Dermis blood vessel endothelial cell (primary cell): ENCODE measurements at places on chromosomes 5 and 9.

DNA sequence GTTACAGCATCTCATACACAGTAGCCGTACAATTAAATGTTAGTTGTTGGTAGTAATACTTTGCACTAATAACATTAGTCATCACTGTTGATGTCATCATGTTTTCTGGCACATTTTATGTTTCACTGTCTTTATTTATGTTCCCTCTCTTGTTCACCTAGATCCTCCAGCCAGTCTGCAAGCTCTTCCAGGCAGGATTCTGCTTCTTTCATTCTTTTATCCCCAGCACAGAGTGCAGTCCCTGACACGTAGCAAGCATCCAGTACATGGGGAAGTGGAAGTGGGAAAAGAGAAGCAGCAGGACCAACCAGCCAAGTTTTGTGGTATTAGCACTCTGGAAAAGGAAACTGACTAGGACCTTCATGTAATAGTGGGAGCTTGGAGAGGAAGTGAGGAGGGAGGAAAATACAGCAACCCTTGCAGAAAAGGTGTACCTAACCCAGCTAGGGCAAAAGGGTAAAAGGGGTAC is 89.7 kb upstream of the SLC44A1 start:
- DNase-seq, result peak; percentile 7

DNA sequence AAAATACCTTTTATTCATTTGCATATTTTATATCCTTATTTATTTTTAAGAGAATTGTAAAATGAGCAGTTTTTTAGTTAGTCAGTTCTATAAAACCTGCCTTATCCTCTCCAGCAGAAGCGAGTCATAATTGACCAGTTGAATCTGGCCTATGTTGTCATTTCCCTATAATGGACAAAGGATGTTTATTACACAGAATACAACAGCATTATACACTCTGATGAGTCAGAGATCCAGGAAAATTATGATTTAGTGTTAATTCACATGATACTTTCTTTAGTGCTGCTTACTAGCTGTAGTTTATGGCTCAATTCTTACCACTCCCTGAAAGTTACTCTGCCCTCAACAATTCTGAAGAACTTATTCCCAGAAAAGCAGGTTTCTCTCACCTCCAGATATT is 26.8 kb upstream of the LURAP1L start:
- peak; percentile 60 for DNase-seq

DNA sequence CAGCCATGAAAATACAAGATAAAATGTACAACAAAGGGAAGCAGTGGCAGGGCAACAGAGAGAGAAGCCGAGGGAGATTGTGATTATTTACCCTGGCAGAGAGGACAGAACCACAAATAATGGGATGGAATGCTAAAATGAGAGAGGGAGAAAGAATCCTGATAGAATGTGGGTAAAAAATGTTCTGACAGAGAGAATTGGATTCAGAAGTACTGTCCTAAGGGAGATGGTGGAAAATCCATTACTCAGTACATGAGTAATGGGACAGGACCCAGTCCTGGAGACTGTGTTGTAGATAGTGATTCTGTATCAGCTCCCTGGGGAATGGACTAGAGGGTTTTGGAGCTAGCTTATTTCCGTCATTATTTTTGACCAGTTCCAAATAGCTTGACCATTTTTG is 831.5 kb downstream of the MAT2B start:
- no peak for DNase-seq

DNA sequence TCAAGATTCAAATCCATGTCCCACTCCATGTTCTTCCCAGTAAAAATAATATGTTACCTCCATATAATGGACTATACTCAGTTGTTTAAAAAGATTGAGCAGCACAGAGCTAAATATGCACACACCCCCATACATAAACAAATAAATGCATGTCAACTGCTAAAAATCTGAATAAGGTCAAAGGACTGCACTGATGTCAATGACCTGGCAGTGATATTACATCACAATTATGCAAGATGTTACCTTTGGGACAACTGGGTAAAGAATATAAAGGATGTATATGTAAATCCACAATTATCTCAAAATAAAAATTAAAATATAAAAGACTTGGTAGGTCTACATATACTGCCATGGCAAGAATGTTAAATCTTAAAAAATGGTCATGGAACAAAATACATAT is 57.9 kb downstream of the CDK5RAP2 start:
- DNase-seq, result no peak

DNA sequence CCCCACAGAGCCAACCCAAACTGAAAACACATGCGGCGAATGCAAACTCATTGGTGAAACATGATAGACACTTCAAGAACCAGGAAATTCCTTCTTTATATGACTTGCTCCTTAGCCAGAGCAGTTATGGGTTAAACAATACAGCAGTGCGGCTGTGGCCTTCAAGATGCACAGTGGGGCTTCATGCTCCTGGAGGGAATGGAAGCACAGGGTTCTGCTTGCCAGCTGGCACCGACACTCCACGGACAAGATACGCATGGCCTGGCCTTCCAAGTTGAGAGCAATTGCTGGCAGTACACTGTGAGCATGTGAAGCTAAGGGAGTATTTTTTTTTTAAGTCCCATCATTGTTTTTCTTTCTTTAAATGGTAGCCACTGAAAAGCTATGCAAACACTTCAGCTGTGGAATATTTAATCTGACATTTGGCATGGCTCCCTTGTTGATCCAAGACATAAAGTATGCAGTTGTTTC is 451.6 kb upstream of the CD180 start:
- no peak for DNase-seq
